ENCODE measurements at places on chromosomes 1 and 21.
A peak's percentile ranks its signal among the peaks of the same experiment; 100 is the strongest.

GRCh38 chr1:93715529-93716126 is 34.0 kb upstream of the BCAR3 start:
- DNase-seq = no peak

GRCh38 chr1:206102292-206102936 is 14.8 kb downstream of the AVPR1B start:
- no peak for DNase-seq

GRCh38 chr1:208135354-208135753 is 108.8 kb downstream of the PLXNA2 start:
- DNase-seq = no peak

DNA sequence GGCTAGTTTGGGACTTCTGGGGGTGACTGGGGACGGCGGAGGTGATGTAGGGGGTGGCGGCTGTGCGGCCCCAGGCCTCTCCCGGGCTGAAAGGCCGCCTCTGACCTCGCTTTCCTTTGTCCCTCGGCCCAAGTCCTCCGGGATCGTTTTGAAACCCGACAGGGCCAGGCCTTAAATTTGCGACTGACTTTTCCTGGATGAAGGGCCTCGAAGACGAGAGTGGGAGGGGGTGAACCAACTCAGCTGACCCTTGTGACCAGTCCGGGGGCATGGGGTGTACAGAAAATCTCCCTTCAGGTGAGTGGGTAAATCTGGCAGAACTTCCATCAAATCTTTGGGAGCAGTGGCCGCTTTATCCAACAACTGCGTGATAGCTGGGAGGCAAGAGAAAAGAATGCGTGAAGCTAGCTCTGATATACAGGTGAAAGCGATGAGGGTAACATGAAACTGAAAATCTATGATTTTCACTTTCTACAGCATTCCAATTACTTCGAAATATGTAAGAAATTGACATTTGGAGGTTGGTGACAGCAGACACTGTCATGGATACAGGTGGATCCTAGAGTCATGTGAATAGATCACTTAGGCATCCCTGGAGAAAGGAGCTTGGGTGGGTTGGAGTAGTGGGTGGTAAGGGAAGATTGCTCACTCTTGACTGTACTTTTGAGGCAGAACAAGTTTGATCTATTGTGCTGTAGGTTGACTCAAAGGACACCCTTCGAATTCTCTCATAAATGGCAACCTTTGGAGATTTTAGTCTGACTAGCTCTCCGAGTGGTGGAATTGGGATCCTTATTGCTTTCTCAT is 885 bp downstream of the AHCYL1 start:
- DNase-seq = no peak

DNA sequence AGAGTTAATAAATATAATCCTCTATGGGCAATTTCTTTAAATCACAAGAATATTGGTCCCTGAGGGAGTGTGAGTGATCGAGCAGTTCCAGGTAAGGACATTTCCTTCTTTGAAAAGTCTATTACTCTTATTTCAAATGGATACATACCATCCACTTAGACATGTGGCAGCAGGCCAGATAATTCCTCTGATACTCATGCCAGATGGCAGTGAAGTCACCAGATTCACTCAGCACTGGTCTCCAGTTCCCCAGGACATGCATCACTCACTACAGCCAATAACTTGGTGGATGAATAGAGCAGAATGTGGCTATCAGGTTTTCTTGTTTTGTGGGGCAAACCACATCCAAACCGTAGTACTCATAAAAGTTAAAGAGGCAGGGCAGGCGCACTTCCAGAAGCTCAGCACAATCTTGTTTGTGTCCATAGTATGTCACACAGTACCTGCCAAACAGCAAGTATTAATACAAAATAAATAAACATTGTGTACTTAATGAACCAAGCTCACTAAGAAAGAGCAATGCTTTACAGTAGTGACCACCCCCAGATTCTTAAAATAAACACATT is 74.2 kb upstream of the CD53 start:
- no peak for DNase-seq

GRCh38 chr1:11337580-11338073 is 64.6 kb downstream of the UBIAD1 start:
- peak; percentile 57 for DNase-seq

DNA sequence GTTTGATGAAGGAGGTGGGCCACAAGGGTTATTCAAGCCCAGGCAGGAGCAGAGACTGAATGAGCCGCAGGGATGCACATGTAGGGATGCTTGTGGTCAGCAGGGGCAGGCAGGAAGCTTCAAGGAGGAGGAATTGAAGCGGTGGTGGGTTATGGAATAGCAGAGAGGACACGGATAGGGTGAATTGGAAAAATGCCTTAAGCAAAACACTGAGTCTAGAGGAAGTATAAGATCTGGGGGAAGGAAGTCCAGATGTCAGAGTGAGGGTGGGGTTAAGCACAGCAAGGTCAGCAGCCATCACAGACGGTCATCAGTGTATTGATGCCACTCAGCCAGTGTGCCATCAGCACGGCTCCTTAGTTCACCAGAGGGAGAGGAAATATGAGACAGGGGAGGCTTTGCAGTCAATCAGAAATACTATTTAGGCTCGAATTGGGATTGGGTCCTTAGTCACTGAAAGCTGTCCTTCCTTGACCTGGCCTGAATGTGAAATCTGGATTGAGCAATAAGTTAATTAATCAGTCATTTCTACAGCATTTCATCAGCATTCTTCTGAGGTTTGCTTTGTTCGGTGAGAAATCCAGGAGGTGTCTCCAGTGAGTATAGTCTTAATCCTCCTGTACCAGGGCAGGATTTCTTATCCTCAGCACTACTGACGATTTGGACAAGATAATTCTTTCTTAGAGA is 6.0 kb upstream of the LCE1F start:
- DNase-seq = no peak

DNA sequence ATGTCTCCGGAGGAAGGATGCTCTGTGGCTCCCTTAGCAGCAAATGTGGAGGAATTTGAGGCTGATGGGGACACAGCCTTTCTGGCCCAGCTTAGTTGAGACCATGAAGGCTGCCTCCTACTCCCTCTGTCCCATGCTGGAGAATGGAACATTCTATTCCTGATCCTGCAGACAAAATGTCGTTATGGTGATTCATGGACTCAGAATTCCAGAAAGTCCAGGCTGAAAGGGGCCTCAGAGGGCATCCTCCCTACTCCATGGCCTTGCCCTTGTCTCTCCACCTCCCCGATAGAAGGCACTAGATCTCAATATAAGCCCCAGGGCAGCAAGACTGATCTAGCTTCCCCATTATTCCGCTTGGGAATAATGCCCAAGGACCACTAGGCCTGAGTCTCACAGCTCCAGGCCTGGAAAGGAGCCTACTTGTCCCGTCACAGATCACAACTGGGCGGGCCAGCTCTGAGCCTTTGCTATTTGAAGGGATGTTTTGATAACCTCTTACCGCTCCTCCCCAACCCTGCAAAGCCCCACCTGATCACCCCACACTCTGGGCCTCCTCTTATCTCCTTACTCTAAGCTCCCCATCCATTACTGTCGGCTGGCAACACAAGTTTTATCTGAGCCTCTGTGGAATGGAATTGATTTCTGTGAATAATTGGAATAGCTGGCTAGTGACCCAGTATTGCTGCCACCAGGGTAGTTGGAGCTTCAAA is 52.8 kb upstream of the TRABD2B start:
- no peak for DNase-seq

- no peak for DNase-seq
Measured at GRCh38 chr1:3876716-3877115, 19.4 kb downstream of the DFFB start.

- DNase-seq = no peak
Measured at GRCh38 chr1:95701450-95702173, 467.6 kb downstream of the RWDD3 start.

GRCh38 chr1:1157914-1158710 is 15.6 kb upstream of the TTLL10 start:
- peak; percentile 20 for DNase-seq

GRCh38 chr1:2379733-2380404 is 11.5 kb downstream of the MORN1 start:
- no peak for DNase-seq

DNA sequence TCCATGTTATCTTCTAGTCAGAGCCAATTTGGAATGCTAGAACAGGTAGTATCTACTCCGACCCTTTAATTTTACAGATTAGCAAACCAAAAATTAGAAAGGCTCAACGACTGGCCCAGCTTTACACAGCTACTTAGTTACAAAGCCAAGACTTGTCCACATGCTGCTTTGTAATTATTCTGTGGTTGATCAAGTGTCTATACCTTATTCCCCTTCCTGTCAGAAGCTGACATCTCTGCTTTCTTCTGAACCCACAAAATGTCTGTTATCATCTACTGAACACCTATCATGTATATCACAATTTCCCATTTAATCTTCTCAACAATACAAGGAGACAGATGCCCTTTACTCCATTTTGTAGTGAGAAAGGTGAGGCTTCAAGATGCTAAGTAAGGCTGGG is 15.6 kb downstream of the TGFBR3 start:
- no peak for DNase-seq

DNA sequence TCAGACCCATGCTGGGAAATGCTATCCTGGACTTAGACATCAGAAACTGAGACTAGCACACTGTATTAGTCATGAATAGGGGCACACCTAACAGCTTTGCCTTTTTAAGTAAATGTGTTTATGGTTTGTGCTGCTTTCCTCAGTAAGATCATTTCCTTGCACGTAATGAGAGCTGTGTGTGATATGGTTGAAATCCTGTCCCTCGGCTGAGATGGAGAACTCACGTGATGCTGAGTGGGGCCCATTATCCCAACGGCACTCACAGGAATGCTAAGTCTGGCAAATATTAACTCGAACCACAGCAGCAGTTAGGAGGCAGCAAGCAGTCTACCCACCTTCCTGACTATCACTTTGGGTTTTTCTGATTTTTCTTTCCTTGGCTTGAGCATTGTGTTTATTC is 38.2 kb downstream of the BCL9 start:
- no peak for DNase-seq

DNA sequence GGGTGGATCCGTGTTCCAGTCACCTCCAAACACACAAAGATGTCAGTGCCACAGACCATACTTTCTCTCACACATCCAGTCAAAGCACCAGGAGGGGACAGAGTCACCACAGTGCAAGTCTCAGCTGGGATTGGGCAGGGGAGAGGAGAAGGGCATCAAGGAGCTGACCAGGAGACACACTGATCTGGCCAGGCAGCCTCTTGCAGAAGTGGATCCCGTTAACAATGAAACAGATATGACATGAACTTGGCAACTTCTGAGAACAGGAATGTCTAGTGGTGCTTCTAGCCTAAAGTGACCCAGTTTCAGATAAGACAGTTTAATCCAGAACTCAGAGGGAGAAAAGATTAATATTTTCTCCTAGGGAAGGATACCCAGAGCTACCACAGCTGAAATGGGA is 71.0 kb downstream of the HIVEP3 start:
- no peak for DNase-seq

GRCh38 chr1:31739346-31739745 is 24.8 kb downstream of the ADGRB2 start:
- peak; percentile 46 for DNase-seq

- DNase-seq = no peak
Measured at GRCh38 chr1:81505831-81506230, 294.9 kb upstream of the ADGRL2 start.

- no peak for DNase-seq
Measured at GRCh38 chr1:178684542-178685000, 40.5 kb upstream of the RALGPS2 start.

- no peak for DNase-seq
Measured at GRCh38 chr1:7535934-7536878, 234.9 kb upstream of the VAMP3 start.

- no peak for DNase-seq
Measured at GRCh38 chr1:99777752-99778151, 11.3 kb upstream of the FRRS1 start.

DNA sequence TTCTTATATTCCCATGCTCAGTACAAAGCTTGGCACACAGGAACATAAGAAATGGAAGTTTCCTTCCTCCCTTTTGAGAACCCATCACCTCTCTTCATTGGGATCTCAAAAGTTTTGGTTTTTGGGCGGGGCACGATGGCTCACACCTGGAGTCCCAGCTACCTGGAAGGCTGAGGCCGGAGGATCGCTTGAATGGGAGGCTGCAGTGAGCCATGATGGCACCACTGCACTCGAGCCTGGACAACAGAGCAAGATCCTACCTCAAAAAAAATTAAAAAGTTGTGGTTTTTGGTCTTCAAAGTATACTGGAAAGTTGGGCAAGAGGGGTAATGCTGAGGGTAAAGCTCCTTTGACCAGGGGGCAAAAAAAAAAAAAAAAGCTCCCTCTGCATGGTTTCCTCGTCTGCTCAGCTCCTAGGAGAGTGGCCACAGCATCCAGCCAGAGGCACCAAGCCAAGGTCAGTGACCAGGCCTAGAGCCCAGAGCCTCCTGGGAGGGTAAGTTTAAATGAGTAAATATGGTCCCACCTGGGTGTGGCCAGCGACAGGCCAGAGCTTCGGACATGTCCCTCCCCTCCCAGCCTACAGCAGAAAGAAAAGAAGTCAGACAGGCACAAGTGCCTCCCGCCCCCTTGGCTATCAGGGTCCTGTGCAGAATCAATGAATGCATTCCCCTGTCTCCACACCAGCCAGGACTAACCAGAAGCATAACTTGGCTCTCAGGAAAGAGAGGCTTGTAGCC is 5.0 kb downstream of the MEF2D start:
- DNase-seq = no peak

DNA sequence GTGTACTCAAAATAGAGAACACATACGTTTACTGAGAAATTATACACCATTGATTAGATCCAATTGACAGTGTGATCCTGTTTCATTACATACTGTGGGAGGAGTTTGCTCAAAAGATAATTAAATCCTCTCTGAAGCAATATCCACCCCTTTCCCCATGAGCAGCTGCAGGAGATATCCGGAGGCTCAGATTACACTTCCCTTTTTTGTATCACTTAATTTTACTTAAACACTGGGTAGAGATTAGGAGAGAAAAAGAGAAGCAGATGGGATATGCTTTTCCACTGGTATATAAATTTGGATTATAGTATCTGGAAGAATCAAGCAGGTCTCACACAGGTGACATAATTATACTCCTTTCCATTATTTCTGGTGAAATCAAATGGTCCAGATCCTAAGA is 333.3 kb upstream of the ZRANB2 start:
- no peak for DNase-seq

GRCh38 chr1:94863297-94863911 is 43.2 kb downstream of the SLC44A3 start:
- no peak for DNase-seq

- DNase-seq = no peak
Measured at GRCh38 chr1:39488793-39489566, 2.5 kb upstream of the BMP8A start.

- DNase-seq = no peak
Measured at GRCh38 chr1:11521582-11522399, 42.8 kb downstream of the DISP3 start.

Data from CD4-positive, alpha-beta T cell treated with Interleukin-15 for 4 hours (primary cell).